ENCODE measurements at places on chromosomes 13 and 19. TPM values are rescaled to one million over a fixed set of nuclear protein-coding genes. Genes with fewer than 3 reads are reported as not detected.
A peak's percentile ranks its signal among the peaks of the same experiment; 100 is the strongest.

ZIC2 gene
- total RNA-seq = 0.13 TPM

PTGIR gene
- not detected for total RNA-seq

ZNF235 gene
- 15.0 TPM for total RNA-seq

SHANK1 gene
- 0.36 TPM for total RNA-seq

KISS1R gene
- total RNA-seq = 6.1 TPM

LHB gene
- total RNA-seq = not detected

NALCN gene
- total RNA-seq = 0.12 TPM

SIGLEC5 gene
- not detected for total RNA-seq

KIR3DL2 gene
- total RNA-seq = not detected

ZIK1 gene
- total RNA-seq = 12.9 TPM

ZNF729 gene
- total RNA-seq = not detected

TTC9B gene
- total RNA-seq = not detected

GRCh38 chr13:106176117-106176516 is 359.3 kb downstream of the EFNB2 start:
- H3K4me3 ChIP-seq = no peak overlapping the region
- no peaks in the 10 kb centered on the region for H3K4me1 ChIP-seq

GRCh38 chr19:38387550-38388348 is at the start of gene GGN:
Gene GGN, minus strand, starts transcription at chr19:38388034. Its CDS starts 773 bp downstream, at chr19:38387261.
- peaks cover 11% of the 10 kb centered on the region for H3K4me1 ChIP-seq
- peak within 1 kb of the TSS; percentile 91 for H3K27ac ChIP-seq
- peak within 1 kb of the TSS; percentile 84 for H3K4me3 ChIP-seq
- H3K36me3 ChIP-seq = peaks cover 13% of the 10 kb centered on the region
- H3K27me3 ChIP-seq = peaks cover 10% of the 10 kb centered on the region

- H3K27ac ChIP-seq = peak overlapping the region; percentile 73
- DNase-seq = no peak
- H3K36me3 ChIP-seq = peaks cover 45% of the 10 kb centered on the region
These were observed 3.0 kb downstream of the ZNF557 start for GRCh38 chr19:7072541-7072940.

DNA sequence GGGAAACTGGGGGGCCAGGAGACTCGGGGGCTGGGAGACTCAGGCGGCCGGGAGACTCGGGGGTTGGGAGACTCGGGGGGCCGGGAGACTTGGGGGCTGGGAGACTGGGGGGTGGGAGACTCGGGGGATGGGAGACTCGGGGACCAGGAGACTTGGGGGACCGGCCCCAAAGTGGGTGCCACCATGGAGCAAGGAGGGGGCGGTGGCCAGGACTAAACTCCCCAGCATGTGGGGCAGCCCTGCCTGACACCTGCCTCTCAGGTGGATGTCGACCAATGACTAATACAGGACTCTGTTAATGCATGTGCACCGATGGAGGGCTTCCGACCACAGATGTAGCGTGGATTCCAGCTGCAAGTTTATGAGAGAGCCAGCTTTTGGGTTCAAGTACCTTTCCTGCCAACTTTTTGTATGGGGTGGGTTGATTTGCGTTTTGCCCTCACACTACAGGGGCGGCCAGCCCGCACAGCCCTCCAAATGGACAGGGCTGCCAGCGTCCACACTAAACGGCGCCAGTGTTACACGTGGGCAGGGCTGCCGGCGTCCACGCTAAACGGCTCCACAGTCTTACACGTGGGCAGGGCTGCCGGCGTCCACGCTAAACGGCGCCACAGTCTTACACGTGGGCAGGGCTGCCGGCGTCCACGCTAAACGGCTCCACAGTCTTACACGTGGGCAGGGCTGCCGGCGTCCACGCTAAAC is 62.2 kb downstream of the RASA3 start:
- H3K27ac ChIP-seq = no peak overlapping the region
- H3K4me1 ChIP-seq = peaks cover 7% of the 10 kb centered on the region
- H3K36me3 ChIP-seq = peaks cover 1% of the 10 kb centered on the region

DNA sequence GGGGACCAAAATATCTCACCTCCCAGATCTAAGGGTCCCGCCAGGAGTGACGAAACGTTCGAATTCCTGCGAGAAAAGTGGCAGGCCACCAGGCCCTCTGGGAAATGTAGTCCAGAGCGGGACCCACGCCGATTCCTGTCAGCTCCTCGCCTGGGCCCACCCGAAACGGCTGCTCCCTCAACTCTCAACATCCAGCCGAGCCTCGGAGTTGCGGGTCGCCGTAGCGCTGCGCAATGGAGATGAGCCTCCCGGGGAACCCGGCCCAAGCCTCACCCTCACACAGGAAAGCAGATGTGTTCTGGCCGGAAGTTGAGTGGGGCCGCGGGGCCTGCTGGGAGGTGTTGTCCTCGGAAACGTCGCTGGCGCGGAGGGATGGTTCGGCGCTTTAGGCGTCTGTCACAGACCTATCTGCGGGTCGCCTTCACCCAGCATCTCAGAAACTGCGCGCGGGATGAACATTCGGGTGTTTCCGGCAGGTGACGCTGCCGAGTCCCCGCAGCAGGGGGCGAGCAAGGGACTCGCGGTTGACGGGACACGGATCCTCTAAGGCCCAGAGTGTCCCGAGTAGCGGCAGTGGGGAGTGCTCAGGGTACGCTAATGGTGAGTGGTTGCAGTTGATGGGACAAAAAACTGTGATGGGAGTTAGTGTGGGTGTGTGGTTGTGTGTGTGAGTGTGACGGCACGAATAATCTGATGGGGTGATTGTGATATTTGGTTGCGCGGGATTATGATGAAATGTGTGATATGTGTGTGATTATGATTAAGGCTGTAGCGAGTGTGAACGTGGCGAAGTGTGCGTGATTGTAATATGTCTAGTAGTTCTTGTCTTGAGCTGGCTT is at the start of the genes ZNF568 and ZNF829:
TSS of gene ZNF568 (plus strand) at position 341 of the 839 bp plus-strand sequence. CDS start 6,439 bp downstream, outside the sequence.
TSS of gene ZNF829 (minus strand) at position 300 of the 839 bp plus-strand sequence. CDS start 1,124 bp downstream, outside the sequence.
- H3K4me1 ChIP-seq = peaks cover 13% of the 10 kb centered on the region
- H3K4me3 ChIP-seq = peak within 1 kb of the TSS; percentile 87
- no peaks in the 10 kb centered on the region for H3K27me3 ChIP-seq
- H3K27ac ChIP-seq = peak within 1 kb of the TSS; percentile 88

- no peak overlapping the region for H3K4me3 ChIP-seq
- no peaks in the 10 kb centered on the region for H3K36me3 ChIP-seq
- no peaks in the 10 kb centered on the region for H3K4me1 ChIP-seq
- DNase-seq = no peak
These were observed 229.8 kb downstream of the LHFPL6 start for GRCh38 chr13:39373145-39373544.

- no peak for DNase-seq
- no peak overlapping the region for H3K27ac ChIP-seq
- no peak overlapping the region for H3K4me3 ChIP-seq
- H3K36me3 ChIP-seq = no peaks in the 10 kb centered on the region
- H3K27me3 ChIP-seq = no peaks in the 10 kb centered on the region
These were observed 41.7 kb downstream of the ZNF85 start for GRCh38 chr19:20964798-20965197.

- H3K27me3 ChIP-seq = peaks cover 53% of the 10 kb centered on the region
- H3K27ac ChIP-seq = no peak overlapping the region
- H3K36me3 ChIP-seq = peaks cover 2% of the 10 kb centered on the region
- H3K4me3 ChIP-seq = no peak overlapping the region
- peaks cover 6% of the 10 kb centered on the region for H3K4me1 ChIP-seq
- DNase-seq = no peak
These were observed 23.4 kb upstream of the MBNL2 start for GRCh38 chr13:97198753-97199152.

GRCh38 chr13:49220036-49220855 is at the start of gene MLNR:
Gene MLNR, plus strand, starts transcription at chr13:49220338. Its CDS starts 0 bp downstream, at chr13:49220338.
- peaks cover 76% of the 10 kb centered on the region for H3K27me3 ChIP-seq
- H3K27ac ChIP-seq = no peak within 1 kb of the TSS
- peaks cover 5% of the 10 kb centered on the region for H3K36me3 ChIP-seq
- H3K4me1 ChIP-seq = peaks cover 3% of the 10 kb centered on the region

DNA sequence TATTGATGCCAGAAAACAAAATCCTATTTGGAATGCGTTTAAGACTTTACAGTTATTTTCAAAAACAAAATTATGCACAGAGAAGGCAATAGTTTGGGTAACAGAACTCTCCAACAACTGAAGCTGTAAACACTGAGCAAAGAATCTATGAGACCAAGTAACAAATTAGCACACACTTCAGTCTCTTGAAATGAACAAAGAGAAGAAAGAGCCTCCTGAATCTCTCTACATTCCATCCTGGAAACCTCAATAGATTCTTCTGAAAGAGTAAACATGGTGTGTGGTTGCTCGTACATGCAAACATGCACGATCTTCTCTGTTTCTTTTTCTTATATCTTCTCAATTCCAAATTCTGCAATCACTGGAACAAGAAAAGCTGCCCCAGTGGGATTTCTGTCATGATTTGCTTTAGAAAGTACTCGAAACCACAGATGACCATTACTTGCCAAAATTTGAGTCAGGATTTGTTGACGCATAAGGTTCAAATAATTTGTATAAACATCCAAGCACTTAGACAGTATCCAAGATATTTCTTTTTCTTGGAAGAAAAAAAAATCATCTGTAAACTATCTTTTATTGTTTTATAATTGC is 137.9 kb upstream of the DACH1 start:
- H3K4me3 ChIP-seq = no peak overlapping the region
- H3K27ac ChIP-seq = no peak overlapping the region
- peaks cover 2% of the 10 kb centered on the region for H3K4me1 ChIP-seq
- H3K36me3 ChIP-seq = no peaks in the 10 kb centered on the region

GRCh38 chr13:101946401-101946800 is 455.4 kb downstream of the FGF14 start:
- H3K36me3 ChIP-seq = no peaks in the 10 kb centered on the region
- H3K4me3 ChIP-seq = no peak overlapping the region
- no peaks in the 10 kb centered on the region for H3K27me3 ChIP-seq
- no peaks in the 10 kb centered on the region for H3K4me1 ChIP-seq
- DNase-seq = no peak

GRCh38 chr19:7083076-7083956 is 13.8 kb downstream of the ZNF557 start:
- H3K27ac ChIP-seq = peak overlapping the region; percentile 89
- no peak for DNase-seq
- H3K27me3 ChIP-seq = no peaks in the 10 kb centered on the region
- H3K36me3 ChIP-seq = peaks cover 85% of the 10 kb centered on the region

- no peak overlapping the region for H3K27ac ChIP-seq
- DNase-seq = no peak
- H3K27me3 ChIP-seq = peaks cover 81% of the 10 kb centered on the region
These were observed 5.0 kb downstream of the VSTM2B start for GRCh38 chr19:29530540-29531457.

DNA sequence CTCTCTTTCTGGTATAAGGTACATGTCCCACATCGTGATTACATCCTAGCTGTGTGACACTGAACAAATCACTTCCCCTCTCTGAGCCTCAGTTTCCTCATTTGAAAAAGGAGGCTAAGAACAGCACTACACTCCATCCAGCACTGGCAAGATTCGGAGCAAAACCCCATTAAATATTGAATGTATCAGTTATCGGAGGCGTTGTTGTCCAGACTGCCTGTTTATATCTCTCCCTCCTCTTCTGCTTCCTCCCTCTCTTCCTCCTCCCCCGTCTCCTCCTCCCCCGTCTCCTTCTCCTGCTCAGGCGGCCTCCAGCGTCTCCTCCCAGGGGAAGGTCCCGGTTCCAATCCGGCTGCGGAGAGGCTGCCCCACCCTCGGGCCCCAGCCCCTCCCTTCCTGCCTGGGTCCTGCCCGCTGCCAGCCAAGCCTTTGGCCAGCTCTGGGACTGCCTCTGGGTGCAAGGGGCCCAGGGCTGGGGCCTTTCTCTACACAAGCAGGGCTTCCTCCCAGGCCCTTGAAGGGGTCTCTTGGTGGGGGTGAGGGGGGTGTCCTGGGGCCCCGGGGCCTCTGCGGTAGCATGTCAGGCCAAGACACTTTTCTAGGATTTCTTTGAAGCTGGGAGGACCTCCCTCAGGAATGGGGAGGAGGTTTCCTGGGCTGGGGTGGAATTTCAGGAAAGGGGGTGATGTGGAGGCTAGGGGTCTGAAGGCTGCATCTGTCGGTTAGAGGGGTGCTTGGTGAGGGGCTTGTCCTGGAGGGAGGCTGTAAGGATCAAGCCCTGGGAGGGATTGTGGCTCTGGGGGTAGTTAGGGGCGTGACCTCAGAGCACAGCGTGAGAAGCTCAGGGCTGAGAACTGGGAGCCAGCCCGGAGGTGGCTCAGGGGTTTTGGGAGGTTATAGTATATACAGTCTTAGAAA is 1.9 kb downstream of the RRAS start:
- peak overlapping the region; percentile 58 for H3K4me3 ChIP-seq
- DNase-seq = no peak
- H3K36me3 ChIP-seq = no peaks in the 10 kb centered on the region
- H3K4me1 ChIP-seq = peaks cover 32% of the 10 kb centered on the region
- peaks cover 33% of the 10 kb centered on the region for H3K27me3 ChIP-seq

- H3K4me3 ChIP-seq = no peak overlapping the region
- no peak overlapping the region for H3K27ac ChIP-seq
- H3K4me1 ChIP-seq = no peaks in the 10 kb centered on the region
- DNase-seq = no peak
- no peaks in the 10 kb centered on the region for H3K27me3 ChIP-seq
- peaks cover 36% of the 10 kb centered on the region for H3K36me3 ChIP-seq
These were observed 10.8 kb upstream of the ZNF799 start for GRCh38 chr19:12411893-12412292.

DNA sequence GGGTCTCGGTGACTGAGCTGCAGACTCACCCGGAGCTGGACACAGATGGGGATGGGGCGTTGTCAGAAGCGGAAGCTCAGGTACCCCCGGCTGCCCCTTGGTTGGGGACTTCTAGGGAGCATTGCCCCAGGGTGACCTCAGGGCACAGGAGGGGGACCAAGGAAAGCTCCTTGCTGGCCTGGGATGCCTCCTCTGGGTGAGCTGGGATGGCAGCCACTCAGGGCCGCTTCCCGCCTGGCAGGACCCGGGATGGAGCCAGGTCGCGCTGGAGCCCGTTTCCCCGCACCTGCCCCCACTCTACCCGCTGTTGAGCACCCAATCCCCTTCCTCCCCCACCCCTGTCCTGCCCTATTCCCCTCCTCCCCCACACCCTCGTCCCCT is 10.8 kb downstream of the PRKCSH start:
- no peaks in the 10 kb centered on the region for H3K27me3 ChIP-seq
- H3K4me1 ChIP-seq = no peaks in the 10 kb centered on the region
- no peak overlapping the region for H3K4me3 ChIP-seq
- H3K27ac ChIP-seq = no peak overlapping the region
- H3K36me3 ChIP-seq = peaks cover 8% of the 10 kb centered on the region

GRCh38 chr13:40245567-40245966 is 420.9 kb downstream of the FOXO1 start:
- peaks cover 5% of the 10 kb centered on the region for H3K4me1 ChIP-seq
- H3K27me3 ChIP-seq = no peaks in the 10 kb centered on the region
- DNase-seq = no peak
- no peaks in the 10 kb centered on the region for H3K36me3 ChIP-seq

GRCh38 chr13:95180513-95181245 is 120.6 kb downstream of the ABCC4 start:
- peaks cover 6% of the 10 kb centered on the region for H3K27me3 ChIP-seq
- no peak overlapping the region for H3K27ac ChIP-seq
- peaks cover 3% of the 10 kb centered on the region for H3K36me3 ChIP-seq
- no peak overlapping the region for H3K4me3 ChIP-seq
- no peak for DNase-seq

GRCh38 chr13:73948848-73949529 is 185.2 kb downstream of the KLF12 start:
- no peak overlapping the region for H3K27ac ChIP-seq
- H3K36me3 ChIP-seq = peaks cover 2% of the 10 kb centered on the region
- H3K4me3 ChIP-seq = no peak overlapping the region
- H3K4me1 ChIP-seq = peaks cover 3% of the 10 kb centered on the region
- no peak for DNase-seq

- H3K27ac ChIP-seq = no peak overlapping the region
- H3K4me3 ChIP-seq = no peak overlapping the region
- H3K4me1 ChIP-seq = no peaks in the 10 kb centered on the region
- no peaks in the 10 kb centered on the region for H3K36me3 ChIP-seq
- no peaks in the 10 kb centered on the region for H3K27me3 ChIP-seq
These were observed 498 bp downstream of the LILRB1 start for GRCh38 chr19:54630782-54631181.
